Astrocyte of the spinal cord (primary cell): ENCODE measurements at places on chromosomes 6 and 20.
A peak's percentile ranks its signal among the peaks of the same experiment; 100 is the strongest.

- peak; percentile 81 for DNase-seq
Observed at GRCh38 chr6:16639684-16640480, 121.4 kb downstream of the ATXN1 start.

- DNase-seq, result no peak
Observed at GRCh38 chr6:96499781-96500180, 21.8 kb upstream of the UFL1 start.

- DNase-seq, result no peak
Observed at GRCh38 chr20:33337119-33337518, 54.1 kb downstream of the BPIFB1 start.

GRCh38 chr20:10644458-10645204, 29.2 kb downstream of the JAG1 start:
- DNase-seq, result no peak

GRCh38 chr6:36612101-36612625, 18.0 kb downstream of the SRSF3 start:
- DNase-seq, result no peak

DNA sequence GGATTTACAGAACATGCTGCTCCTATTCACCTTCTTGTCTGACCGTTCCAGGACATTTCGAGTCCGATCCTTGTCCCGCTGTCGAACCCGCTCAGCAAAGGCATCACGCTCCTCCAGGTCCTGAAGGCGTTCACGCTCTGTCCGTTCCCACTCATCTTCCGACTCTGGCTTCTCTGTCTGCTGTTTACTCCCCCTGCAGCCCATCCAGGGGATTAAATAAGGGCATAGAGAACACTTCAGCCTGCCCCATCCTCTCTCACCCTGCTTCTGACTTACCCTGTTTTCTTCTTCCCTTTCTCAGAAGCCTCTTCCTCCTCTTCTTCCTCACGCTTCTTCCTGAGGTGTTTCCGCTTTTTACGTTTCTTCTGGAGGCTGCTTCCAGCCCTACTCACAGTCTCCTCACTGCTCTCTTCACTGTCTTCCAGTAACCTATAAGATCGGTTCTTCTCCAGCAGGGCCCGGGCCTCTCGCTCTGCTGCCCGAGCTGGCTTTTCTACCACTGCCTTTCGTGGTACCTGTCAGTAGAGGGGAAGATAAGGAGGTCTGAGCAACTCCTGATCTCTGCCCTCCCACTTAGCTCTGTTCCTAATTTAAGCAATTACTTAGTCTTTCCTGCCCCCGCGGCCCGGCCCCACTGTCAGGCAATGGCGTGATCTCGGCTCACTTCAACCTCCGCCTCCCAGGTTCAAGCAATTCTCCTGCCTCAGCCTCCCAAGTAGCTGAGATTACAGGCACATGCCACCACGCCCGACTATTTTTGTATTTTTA, 1.9 kb downstream of the DHX16 start:
- DNase-seq, result no peak

- no peak for DNase-seq
Observed at GRCh38 chr6:105259913-105260889, 80.4 kb upstream of the POPDC3 start.

- peak; percentile 33 for DNase-seq
Observed at GRCh38 chr6:21438237-21438985, 155.1 kb upstream of the SOX4 start.

DNA sequence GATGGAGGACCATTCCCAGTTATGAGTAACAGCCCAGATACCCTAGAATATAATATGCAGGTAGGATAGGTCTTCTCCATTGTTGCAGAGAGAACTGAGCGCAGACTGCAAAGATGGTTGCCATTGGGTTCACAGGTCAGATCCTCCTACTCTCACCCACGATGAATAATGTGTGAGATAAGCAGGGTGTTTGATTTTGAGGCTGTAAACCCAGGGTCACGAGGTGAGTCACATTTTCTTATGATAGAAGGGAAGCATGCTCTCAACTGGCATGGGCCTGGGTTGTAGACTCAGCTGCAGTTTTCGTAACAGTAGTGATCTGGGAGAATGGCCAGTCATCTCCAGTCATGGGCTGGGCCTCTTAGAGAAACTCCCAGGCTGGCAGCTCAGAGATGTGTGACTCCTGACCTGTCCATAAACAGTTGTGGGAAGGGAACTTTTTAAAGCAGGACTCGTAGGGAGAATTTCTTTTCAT, 74.2 kb downstream of the CD164 start:
- peak; percentile 13 for DNase-seq

DNA sequence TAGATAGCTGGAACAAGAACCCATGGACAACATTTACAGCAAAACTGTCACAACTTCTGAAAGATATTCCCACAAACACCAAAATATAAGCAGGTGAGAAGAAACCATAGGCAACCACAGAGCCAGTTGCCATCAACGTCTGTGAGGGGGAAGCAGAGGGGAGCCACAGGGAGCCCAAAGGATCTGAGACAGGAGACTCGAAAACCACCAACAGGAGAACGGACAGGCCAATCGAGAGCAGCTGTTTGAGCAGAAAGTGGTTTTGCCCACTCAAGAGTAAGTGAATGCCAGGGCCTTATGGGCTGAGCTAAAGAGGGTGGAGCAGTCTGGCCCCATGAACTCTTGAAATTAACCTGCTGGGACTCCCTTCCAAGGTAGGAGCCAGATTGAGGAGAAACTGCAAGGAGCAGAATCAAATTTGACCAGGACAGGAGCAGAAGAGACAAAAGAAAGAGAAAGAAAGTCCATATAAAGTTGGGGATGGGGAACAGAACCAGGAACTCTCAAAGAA, 195.4 kb downstream of the ANKRD60 start:
- DNase-seq, result no peak

DNA sequence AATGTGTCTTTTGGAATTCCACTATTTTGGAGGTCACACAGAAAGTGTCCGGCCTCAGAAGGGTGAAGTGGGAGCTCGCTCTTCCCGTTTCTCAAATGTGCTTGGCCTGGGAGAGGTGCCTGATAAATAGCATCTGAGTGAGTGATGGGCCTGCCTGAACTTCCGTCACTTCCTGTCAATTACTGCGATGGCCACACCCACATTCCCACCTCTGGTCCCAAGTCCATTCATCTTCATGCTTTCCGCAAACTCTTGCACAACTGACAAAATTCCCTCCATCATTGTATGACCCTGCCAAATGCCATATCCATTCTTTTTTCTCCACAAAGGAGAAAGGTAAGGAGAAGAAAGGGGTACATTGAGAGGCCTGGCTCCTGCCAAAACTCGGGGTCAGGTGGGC, 169.0 kb downstream of the QKI start:
- DNase-seq, result no peak

DNA sequence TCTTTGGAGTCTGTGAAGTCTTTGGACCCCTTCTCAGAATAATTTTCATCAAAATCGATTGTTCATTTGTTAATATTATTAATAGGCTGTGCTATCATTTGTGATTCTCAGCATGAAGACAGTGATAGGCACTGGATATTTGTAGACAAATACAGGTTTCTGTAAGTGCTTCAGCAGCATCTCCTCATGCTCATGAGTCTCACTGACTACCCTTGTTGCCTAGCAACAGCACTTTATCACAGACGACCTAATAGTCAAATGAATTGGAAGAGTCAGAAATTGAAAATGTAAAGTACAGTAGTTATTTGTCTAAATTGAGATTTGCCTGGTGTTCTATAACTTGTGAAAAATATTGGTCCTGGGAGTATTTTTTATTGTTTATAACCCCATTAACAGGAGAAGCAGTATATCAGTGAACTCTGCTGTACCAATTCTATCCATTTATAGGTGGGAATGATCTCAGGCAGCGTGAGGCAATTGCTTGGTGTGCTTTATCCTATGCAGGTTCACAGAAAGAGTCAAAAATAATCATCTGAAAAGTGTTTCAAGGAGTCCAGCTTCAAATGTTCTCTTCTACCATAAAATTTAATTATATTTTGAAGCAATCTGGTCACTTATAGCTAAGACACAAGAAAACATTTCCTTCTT, 684.6 kb downstream of the RFPL4B start:
- no peak for DNase-seq

GRCh38 chr20:51160821-51161220, 137.9 kb upstream of the KCNG1 start:
- DNase-seq, result no peak
